ENCODE measurements at places on chromosomes 13 and 19.

DNA sequence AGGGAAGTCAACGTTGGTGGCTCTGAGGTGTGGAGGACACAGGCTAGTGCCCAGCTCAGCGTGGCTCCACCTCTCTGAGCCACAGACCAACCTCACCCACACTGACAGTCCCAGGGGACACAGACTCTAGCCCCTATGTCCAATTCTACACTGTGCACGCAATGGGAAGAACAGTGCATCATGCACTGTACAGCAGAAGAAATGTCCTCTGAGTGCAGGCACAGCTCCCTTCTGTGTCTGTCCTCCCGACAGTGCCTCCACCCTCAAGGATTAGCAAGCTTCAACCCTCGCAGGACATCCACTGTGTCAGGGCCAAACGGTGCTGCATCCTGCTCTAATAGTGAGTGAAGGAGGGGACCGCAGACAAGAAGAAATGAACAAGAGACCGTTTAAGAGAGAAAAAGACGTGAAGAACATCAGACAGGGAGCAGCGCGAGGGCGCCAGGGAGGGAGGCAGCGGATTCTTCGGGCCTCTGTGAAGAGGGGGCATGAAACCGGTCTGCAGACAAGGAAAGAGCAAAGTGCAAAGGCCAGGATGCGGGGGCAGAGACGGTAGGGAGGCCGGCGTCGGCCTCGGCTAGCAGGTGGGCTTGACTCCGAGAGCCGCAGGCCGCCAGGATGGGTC is 681 bp downstream of the ZNF837 start:
- no peak for DNase-seq

DNA sequence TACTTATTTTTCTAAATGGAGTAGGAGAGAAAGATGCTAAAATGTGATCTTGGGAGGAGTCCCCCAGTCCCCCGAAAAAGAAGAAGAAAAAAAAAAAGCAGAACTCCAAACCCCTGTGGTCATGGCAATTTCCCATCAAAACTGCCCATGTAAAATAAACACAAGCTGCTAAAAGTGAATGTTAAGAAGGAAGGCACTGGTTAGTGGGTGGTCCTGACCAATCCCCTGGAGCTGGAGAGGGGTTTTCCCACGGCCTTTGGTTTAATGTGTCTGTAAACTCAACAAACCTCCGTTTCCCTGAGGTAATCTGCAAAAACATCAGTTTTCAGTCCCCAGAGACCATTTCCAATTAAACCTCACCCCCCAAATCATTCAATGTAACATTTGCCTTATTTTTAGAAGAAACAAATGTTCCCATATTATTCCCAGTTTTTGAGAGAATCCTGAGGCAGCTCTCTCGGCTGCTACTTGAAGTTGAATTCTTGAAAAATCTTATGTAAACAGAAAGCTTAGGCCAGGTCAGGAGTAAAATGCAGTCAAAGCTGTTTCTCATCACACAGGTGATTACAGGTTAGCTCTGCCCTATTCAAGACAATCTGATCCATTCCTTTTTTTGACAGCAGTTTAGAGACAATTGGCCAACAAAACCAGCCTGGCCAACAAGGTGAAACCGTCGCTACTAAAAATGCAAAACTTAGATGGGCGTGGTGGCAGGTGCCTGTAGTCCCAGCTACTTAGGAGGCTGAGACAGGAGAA is 17.0 kb downstream of the RAB3D start:
- DNase-seq = peak; percentile 9

- DNase-seq = no peak
Measured at GRCh38 chr13:24742294-24742693, 21.7 kb upstream of the RNF17 start.

- peak; percentile 60 for DNase-seq
Measured at GRCh38 chr19:12478234-12478941, 6.2 kb downstream of the ZNF709 start.

DNA sequence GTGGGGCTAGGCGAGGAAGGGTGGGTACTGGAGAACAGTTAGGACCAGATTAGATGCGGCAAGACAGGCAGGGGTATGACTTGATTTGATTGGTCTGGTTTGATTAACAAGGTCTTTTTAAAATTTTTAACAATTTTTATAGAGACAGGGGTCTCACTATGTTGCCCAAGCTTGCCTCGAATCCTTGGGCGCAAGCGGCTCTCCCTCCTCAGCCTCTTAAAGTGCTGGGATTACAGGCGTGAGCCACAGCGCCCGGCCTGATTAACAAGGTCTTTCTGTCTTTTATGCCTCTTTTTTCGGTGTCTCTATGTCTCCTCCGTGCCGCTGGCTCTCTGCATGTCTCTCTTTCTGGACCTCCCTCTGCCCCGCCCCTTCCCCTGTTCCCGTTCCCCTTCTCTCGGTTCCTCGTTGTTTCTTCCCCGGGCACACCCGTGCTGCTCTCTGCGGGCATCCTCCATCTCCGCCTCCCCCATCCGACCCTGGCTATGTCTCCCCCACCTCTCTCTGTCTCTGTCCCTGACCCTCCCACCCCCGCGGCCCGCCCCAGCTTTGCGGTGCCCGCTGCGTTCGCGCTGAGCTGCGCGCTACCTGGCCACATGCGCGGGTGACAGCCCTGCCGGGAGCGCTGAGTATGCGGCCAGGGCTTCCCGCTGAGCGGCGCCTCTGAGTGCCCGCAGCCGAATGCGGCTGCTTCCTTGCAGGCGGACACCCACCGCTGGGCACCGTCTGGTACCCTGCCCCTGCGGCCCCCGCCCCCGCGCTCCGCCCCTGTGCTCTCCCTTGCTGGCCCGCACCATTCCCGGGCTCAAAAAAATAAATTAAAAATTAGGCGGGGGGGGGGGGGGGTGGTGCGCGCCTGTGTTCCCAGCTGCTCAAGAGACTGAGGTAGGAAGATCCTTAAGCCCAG is 8.1 kb upstream of the SDHAF1 start:
- peak; percentile 7 for DNase-seq
